Activated CD4-positive, alpha-beta T cell treated with anti-CD3 and anti-CD28 coated beads, Interleukin-2, amount 50 U/mL, for 4 hours (primary cell): ENCODE measurements at places on chromosomes 11 and 22.

GRCh38 chr11:4610258-4610935, 2.4 kb upstream of the TRIM68 start:
- no peak for DNase-seq

DNA sequence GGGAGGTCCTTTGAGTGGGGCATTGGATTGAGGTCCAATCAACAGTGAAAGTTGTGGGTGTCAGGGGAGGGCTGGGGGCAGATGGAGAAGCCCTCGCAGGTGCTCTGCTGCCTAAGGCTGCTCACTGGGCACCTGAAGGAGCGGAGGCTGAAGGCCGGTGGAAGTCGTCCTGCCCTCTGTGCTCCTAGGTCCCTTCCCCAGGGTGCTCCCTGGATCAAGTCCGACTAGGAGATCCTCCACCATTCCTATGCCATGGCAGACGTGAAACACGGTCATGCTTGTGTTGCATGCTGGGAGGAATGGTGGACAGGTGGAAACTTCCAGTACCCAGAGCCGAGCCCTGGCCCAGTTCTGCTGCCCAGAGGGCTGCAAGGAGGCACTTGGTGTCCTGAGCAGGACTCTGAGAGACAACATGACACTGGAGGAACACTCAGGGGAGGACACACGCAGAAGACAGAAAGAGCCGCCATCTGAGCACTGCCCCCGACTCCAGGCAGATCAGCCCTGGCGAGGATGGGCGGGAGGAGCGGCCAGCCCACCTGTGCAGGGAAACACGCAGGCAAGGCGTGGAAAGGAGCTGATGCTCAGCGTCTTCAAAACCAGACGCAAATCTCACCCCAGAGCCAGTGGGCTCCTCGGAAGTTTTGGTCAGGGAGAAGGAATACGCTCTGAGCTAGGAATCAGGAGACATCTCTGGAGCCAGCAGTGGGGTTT, 786.8 kb downstream of the BRD1 start:
- no peak for DNase-seq

DNA sequence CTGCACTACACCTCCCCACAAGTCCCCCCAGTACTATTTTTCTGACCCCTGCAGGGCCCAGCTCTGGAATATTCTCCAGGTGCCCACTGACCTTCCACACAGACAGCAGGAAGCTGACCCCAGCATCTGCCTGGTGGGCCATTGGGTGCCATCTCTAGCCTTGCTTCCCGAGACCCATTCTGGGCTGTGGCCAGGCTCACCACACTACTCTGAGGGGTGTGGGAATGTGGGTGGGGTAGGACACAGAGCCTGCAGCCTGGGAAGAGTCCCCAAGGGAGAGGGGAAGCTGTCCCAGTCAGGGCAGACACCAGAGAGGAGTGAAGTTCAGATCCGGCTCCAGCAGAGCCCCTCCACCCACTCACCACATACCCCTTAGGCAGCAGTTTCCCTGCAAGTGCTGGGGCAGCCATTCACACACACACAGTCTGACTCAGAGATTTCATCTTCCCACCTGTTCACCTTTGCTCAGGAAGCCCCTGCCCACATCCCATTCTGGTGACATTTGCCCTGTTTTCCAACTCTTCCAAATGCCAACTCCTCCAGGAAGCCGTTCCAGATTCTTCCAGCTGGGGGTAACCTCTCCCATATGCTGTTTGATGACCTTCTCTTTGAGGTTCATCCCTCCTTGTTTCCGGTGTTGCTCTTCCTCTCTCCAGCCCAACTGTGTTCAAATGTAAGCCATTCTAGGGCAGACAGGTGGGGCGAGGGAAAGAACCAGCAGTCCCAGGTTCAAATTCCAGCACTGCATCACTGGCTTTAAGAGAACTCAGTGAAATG, 1.9 kb downstream of the SLCO2B1 start:
- no peak for DNase-seq

GRCh38 chr11:115338476-115338875, 165.7 kb downstream of the CADM1 start:
- no peak for DNase-seq

- no peak for DNase-seq
These were observed 5.3 kb downstream of the SMPD1 start for GRCh38 chr11:6395470-6396060.

DNA sequence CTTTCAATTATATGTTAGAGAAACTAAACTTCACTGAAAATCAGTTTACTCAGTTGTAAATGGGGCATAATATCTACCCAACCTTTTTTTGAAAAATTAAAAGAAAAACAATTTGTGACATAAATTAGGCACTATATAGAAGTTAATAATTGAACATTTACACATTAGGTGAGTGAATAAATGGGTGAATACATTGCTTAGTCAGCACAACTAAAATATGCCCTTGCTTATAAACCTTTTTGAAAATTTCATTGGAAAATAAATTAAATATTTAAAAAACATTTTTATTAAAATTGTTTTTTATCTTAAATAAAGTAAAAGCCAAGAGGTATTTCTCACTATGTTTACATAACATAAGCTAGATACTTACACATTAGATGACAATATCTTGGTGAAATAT, 994.5 kb upstream of the TENM4 start:
- DNase-seq, result no peak

- DNase-seq, result no peak
These were observed 110.0 kb upstream of the KIRREL3 start for GRCh38 chr11:127110542-127110941.

- no peak for DNase-seq
These were observed 244.0 kb upstream of the ANO5 start for GRCh38 chr11:21948876-21949275.

- no peak for DNase-seq
These were observed 5.4 kb downstream of the SCGB1C1 start for GRCh38 chr11:198236-198806.
